ENCODE measurements at places on chromosomes 12 and 14. TPM values are rescaled to one million over a fixed set of nuclear protein-coding genes. Genes with fewer than 3 reads are reported as not detected.

GRCh38 chr12:55612646-55613045 lies 24.0 kb upstream of the OR10P1 start:
- peaks cover 6% of the 10 kb centered on the region for H3K27me3 ChIP-seq
- H3K36me3 ChIP-seq = no peaks in the 10 kb centered on the region
- H3K4me3 ChIP-seq = no peak overlapping the region
- no peak overlapping the region for H3K27ac ChIP-seq
- no peak for DNase-seq

DNA sequence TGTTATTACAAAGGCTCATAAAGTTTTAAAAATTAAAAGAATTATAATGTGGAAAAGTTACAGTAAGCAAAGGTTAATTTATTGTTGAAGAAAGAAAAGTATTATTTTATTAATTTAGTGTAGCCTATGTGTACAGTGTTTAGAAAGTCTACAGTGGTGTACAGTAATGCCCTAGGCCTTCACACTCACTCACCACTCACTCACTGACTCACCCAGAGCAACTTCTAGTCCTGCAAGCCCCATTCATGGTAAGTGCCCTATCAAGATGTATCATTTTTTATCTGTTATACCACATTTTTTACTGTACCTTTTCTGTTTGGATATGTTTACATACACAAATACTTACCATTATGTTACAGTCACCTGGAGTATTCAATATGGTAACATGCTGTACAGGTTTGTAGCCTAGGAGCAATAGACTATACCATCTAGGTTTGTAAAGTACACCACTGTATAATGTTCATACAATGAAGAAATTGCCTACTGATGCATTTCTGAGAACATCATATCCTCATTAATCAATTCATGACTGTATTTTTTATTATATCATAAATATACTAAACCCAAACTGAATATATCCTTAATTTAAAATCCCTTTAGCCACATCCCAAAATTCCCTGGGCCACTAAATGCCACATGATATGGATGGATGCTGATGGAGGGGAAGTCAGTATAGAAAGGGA lies 43.6 kb upstream of the NID2 start:
- no peak overlapping the region for H3K4me3 ChIP-seq
- no peaks in the 10 kb centered on the region for H3K4me1 ChIP-seq
- no peaks in the 10 kb centered on the region for H3K27me3 ChIP-seq
- H3K36me3 ChIP-seq = no peaks in the 10 kb centered on the region

The WNT1 gene
- total RNA-seq = not detected

DNA sequence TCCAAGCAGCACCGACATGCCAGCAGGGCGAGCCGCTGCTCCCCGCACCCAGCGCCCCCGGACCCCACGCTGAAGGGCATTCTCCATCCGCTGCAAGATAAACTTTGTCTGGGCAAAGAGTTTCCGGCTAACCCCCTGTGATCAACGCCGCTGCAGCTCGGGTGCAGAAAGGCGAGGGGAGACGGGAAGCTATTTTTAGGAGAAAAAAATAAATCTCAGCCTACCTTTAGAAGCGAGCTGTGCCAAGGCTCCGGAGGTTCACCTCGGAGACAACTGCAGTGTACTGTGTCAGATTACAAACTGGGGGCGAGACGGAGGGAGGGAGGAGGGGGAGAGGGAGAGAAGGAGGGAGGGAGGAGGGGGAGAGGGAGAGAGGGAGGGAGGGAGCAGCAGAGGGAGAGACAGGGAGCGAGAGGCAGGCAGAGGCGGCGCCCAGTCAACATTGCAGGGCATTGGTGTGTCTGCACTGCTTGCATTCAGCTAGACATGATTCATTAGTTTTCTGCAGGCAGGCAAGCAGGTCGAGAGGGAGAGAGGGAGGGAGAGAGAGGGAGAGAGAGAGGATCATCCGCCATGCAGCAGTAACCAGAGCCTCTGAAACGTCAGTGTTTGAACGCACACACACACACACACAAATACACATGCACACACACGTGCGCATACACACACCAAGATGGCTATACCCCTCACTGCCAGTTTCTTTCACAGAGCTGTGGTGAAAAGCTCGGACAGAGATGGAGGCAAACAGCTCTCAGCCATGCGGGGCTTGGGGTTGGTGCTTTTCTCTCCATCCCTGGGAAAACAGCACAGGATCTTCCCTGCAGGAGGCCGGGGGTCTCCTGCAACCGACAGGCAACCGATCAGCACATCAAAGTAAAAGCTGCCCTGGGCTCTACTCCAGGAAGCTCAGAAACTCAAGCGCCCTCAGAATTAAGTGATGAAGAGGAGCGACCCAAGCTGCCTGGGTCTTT lies at the start of gene RIMBP2:
Gene RIMBP2, minus strand, starts transcription at position 302 of the 971 bp plus-strand sequence. CDS start 237,286 bp downstream, outside the sequence.
- DNase-seq = no peak
- H3K4me3 ChIP-seq = no peak within 1 kb of the TSS
- no peak within 1 kb of the TSS for H3K27ac ChIP-seq
- H3K36me3 ChIP-seq = no peaks in the 10 kb centered on the region
- peaks cover 4% of the 10 kb centered on the region for H3K27me3 ChIP-seq

DNA sequence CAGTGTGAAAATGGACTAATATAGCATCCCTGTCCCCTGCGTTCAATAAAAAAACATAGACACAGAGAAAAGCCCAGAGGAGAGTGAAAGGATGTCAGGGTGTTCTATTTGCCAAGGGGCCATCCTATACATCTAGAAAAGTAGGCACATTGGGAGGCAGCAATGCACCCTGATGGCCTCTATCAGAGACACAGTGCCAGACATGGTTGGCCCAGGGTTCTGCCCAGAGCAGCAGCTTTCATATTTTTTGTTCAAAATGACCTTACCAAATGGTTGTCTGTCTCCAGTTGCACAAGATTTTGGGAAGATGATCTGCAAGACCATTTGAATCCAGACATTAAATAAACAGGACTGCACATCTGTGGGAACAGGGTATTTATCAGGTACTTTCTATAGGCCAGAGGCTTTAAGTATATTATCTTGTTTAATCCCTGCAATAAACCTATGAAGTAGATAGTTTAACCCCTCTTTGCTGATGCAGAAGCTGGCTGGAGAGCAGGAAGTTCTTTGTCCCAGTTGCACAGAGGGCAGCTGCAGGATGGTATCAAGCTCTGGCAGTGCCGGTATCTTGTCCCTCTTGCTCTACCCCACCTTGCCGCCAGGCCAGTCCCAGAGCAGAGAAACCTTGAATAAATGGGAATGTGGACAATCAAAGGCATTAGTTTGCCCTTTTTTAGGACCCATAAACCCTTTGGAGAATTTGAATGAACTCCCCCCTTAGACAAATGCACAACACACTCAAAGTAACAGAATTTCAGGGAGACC lies 171.8 kb upstream of the PWP1 start:
- no peaks in the 10 kb centered on the region for H3K4me1 ChIP-seq
- H3K27ac ChIP-seq = no peak overlapping the region
- no peak for DNase-seq
- H3K4me3 ChIP-seq = no peak overlapping the region

DNA sequence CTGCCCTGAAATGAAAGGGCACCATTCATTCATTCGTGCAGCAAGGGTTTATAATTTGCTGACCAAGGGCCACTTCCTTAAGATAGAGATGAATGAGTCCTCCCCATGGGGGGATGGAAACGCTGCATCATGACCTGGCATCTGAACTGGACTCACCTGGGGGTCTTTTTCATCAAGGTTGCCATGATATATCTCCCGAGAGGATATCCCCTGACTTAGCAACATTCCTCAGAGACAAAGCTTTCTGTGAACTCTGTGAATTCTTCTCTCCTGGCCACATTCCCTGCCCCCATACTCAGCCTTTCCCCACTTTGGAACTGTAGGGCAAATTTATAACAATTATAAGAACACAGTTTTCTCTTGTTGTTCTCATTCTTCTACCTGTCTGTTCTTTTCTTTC lies 30.8 kb downstream of the SRRM4 start:
- H3K36me3 ChIP-seq = no peaks in the 10 kb centered on the region
- H3K27me3 ChIP-seq = no peaks in the 10 kb centered on the region
- H3K4me1 ChIP-seq = no peaks in the 10 kb centered on the region

- H3K4me1 ChIP-seq = peaks cover 30% of the 10 kb centered on the region
- H3K27ac ChIP-seq = no peak overlapping the region
- no peak for DNase-seq
- H3K4me3 ChIP-seq = no peak overlapping the region
Measured at GRCh38 chr12:45671254-45671653, 58.3 kb upstream of the ARID2 start.

The PFDN5 gene
- total RNA-seq = 385 TPM

GRCh38 chr12:84740602-84741001 lies 172.0 kb downstream of the SLC6A15 start:
- no peaks in the 10 kb centered on the region for H3K36me3 ChIP-seq
- H3K27me3 ChIP-seq = no peaks in the 10 kb centered on the region
- H3K27ac ChIP-seq = no peak overlapping the region
- DNase-seq = no peak

GRCh38 chr12:104683831-104684503 lies 227.2 kb downstream of the CHST11 start:
- DNase-seq = no peak
- H3K4me3 ChIP-seq = no peak overlapping the region
- peaks cover 78% of the 10 kb centered on the region for H3K4me1 ChIP-seq
- H3K27me3 ChIP-seq = no peaks in the 10 kb centered on the region
- H3K36me3 ChIP-seq = no peaks in the 10 kb centered on the region
- no peak overlapping the region for H3K27ac ChIP-seq

DNA sequence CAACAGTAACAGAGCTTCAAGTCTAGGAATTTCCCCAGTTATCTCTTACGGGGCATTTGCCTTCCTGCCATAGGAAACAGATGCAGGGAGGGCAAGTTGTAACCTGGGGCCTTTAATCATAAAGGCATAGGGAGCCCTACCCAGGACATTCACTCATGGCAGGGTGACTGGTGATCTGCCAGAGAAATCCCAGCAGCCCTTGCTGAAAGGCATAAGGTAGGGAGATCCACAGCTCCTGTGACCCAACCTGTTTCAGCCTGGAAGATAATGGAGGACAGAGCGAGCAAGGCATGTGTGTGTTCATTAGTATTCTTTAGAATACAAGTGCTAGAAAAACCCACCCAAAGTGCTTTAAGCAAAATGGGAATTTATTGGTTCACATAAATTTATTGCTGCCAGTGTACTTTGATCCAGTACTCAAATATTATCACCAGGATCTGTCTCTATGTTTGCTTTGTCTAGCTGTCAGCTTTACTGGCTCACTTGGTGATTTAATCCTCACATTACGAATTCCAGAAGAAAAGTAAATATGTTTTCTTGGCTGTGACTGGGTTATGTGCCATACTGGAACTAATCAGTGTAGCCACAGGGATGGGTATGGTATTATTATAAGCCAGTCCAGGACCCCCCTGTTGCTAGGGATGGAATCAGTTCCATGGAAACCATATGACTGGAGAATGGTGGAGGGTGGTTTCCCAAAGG lies 21.1 kb upstream of the AKAP6 start:
- H3K27me3 ChIP-seq = no peaks in the 10 kb centered on the region
- no peak overlapping the region for H3K27ac ChIP-seq
- no peaks in the 10 kb centered on the region for H3K4me1 ChIP-seq
- no peaks in the 10 kb centered on the region for H3K36me3 ChIP-seq
- no peak for DNase-seq

- no peak overlapping the region for H3K27ac ChIP-seq
- H3K4me3 ChIP-seq = no peak overlapping the region
- H3K36me3 ChIP-seq = no peaks in the 10 kb centered on the region
Measured at GRCh38 chr12:109613649-109614455, 40.3 kb downstream of the MVK start.

- no peak overlapping the region for H3K4me3 ChIP-seq
- H3K4me1 ChIP-seq = peaks cover 31% of the 10 kb centered on the region
- H3K27ac ChIP-seq = no peak overlapping the region
- no peak for DNase-seq
- H3K36me3 ChIP-seq = peaks cover 15% of the 10 kb centered on the region
Measured at GRCh38 chr12:49767333-49767732, 26.0 kb downstream of the TMBIM6 start.

GRCh38 chr12:78441737-78442453 lies 422.7 kb upstream of the SYT1 start:
- H3K27me3 ChIP-seq = no peaks in the 10 kb centered on the region
- no peak overlapping the region for H3K4me3 ChIP-seq
- no peaks in the 10 kb centered on the region for H3K4me1 ChIP-seq
- no peak overlapping the region for H3K27ac ChIP-seq
- DNase-seq = no peak
- no peaks in the 10 kb centered on the region for H3K36me3 ChIP-seq

Data from CD8-positive, alpha-beta memory T cell (primary cell).